Central memory CD8-positive, alpha-beta T cell (primary cell): ENCODE measurements at places on chromosomes 16 and 17.

GRCh38 chr17:81990836-81991683 is 13.6 kb downstream of the ASPSCR1 start:
- DNase-seq, result no peak

DNA sequence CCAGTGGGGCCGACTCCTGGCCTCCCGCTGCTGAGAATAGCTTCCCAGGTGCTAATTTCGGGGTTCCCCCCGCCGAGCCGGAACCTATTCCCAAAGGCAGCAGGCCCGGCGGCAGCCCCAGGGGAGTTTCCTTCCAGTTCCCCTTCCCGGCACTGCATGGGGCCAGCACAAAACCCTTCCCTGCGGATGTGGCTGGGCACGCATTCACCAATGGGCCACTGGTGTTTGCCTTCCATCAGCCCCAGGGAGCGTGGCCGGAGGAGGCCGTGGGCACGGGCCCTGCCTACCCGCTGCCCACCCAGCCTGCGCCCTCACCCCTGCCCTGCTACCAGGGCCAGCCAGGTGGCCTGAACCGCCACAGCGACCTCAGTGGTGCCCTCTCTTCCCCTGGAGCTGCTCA is 24.9 kb upstream of the ZFPM1 start:
- DNase-seq, result no peak

DNA sequence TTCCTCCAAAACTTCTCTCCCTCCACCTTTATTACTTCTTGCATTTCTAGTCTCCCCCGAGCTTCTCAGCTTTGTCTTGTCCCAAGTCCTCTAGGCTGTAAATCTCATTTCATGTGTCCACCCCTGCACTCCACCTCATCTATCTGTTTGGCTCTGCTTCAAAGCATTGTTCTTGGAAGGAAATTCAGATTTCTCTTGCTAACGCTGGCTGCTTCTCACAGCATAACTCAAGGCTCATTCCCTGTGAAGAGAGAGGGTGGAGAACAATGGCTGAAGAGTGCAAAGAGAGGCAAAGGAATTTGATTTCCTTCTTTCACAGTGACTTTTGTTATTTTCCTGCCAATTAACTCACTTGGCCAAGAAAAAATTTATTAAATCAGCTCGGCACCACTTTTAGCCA is 476.5 kb downstream of the TMEM114 start:
- DNase-seq, result no peak

GRCh38 chr17:33202021-33202420 is 91.1 kb downstream of the ASIC2 start:
- DNase-seq, result no peak

DNA sequence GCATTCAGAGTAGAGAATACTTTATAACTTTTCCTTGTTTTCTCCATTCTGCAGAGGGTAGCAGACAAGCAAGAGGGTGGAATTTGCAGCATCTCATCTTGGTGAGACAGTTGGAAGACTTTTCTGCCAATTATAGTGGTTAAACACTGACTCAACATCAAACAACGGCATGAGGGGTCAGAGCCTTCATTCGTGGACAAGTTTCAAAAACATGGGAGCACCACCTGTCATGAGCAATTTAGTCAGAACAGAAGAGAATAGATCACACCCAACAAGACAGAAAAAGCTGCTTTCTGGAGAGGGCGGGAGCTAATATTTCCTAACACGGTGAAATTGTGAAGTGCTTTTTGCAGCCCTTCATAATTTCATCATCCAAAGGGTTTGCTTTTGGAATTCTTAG is 17.9 kb upstream of the ZNF652 start:
- DNase-seq, result no peak

DNA sequence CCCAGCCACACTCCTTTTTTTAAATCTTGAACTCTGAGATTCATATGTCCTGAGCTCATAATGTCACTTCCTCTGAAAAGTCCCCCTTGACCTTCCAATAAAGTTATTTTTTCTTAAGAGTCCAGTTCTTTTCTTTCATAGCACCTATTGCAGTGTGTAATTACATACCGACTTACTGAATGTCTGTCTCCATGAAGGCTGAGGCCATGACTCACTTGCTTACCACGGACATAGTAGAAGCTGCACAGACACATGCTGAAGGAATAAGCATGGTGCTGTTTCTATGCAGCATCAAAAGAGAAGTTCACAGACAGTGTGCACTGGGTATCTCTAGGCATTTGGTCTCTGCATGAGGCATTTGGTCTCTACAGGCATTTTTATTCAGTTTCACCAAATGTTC is 77.2 kb downstream of the C17orf67 start:
- no peak for DNase-seq

DNA sequence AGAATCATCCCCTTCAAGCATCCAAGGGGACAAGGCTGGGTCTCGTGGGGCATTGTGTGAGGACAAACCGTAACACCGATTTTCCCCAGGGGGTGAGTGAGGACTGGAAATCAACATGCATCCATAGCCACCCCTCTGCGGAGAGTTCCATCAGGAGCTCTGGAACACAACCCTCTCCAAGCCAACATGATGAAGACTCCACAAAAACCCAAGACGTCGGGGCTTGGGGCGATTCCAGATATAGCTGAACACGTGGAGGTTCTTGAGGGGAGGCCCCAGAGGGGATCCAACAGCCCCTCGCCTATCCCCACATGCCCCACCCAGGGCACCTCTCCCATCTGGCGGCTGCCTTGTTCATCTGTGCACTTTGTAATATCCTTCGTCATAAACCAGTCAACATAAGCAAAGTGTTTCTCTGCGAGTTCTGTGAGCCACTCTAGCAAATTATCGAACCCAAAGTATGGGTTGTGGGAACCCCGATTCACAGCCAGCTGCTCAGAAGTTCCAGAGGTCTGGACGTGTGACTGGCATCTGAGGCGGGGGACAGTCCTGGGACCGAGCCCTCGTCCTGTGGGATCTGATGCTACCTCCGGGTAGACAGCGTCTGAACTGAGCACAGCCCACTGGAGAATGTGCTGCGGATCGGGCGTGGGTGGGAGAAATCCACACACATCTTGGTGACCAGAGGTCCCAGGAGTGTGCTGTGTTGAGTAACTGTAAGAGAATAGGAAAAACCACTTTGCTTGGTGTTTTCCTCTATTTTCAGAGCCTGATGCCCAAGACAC is 55.5 kb downstream of the RPH3AL start:
- no peak for DNase-seq

DNA sequence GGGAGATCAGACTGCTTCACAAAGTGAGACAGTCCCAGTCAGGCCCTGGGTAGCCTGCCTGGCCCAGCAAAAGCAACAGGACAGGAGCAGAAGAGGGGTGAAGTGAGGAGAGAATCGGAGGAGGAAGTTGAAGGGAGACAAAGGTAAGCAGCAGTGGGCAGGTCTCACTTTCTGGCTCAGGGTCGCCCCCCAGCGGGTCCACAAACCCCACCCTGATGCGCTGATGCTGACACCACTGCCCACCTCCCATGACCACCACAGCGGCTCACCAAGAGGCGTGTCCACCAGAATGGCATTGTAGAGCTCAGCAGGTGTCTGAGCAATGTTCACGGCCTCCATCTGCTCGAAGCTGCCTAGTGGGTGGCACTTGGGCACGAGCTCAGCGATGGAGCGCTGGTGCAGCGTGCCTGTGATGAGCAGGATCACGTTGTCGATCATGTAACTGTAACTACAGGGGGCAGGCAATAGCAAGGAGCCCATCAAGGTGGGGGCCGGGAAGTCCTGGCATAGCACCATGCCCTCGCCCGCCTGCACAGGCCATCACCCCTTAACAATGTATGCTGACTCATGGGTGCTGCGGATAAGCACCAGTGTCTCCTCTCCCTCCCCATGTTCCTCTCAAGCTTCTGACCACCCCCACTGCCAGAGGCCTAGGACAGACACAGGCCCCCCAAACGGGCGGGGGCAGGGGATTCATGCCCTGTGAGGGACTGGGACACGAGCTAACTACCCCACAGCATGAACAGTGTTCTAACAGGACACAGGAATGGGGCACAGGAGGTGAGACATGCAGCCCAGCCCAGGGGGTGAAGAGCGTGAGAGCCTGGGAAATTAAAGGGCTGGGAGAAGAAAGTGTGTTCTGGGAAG is 13.6 kb downstream of the HSD11B2 start:
- no peak for DNase-seq

GRCh38 chr17:10742431-10742830 is 12.6 kb upstream of the TMEM220 start:
- no peak for DNase-seq

DNA sequence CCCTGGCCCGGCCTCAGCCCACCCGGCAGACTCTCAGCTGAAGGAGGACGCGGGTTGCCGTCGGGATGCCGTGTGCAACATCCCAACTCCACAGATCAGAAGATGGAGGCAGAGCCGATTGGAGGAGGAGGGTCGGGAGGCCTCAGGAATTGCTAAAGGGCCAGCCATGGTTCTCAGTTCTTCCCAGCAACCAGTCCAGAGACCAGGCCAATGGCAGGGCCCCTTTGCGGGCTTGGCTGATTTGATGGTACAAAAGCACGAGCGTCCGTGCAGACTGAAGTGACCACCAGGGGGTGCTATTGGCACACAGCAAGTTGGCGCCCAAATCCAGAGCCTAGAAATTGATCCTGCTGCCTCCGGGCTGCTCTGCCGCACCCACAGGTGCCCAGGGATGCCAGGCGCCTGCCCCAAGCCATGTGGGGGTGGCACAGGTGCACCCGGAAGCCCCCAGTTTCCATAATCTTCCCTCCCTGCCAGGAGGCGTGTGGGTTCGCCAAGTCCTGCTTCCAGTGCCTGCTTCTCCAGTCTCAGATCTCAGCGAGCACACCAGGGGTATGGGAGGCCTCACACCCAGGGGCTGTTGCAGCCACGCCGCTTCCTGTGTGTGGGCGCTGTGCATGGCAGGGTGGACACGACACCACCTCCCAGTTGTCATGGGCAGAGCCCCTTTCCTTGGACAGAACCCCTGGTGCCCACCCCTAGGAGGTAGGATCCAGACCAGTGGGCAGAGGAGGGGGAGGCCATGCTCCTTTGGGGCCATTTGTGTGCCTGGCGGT is 7.1 kb upstream of the TEX19 start:
- peak; percentile 71 for DNase-seq

DNA sequence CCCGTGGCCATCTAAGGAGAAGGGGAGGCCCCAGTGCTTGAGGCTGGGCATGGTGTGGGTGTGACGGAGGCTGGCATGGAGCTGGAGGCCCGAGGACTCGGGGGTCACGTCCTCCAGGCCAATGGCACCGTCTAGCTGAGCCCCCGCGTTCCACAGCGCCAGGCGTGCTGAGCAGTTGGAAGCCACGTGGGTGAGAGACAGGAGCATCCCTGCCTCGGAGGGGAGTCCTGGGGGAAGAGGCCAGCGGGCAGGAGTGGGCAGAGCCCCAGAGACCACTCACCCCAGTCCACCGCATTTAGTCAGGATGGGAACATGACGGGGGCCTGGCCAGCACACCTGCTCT is 78.8 kb downstream of the RMI2 start:
- no peak for DNase-seq

DNA sequence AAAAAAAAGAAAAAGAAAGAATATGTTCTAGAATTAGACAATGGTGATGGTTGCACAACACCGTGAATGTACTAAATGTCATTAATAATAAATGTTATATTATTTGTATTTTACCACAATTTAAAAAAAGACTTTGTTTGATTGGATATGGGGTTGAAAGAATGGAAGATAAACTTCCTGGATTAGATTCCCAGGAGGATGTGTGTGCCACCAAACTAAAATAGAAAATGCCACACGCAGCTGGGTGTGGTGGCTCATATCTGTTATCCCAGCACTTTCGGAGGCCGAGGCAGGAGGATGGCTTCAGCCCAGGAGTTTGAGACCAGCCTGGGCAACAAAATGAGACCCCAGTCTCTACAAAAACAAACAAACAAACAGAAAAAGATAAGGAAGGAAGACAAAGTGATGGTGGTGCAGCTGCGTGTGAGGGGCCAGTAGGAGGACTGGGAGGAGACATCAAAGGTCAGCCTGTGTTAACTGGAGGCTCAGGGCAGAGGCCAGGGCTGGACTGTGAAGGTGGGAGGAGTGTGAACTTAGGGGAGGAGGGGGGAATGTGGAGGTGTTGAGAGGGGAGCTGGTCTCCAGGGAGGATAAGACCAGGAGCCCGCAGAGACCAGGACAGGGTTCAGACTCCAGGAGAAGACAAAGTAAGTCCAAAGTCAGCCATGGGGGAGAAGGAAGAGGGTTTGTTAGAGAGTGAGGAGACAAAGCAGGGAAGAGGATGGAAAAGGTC is 4.1 kb downstream of the PECAM1 start:
- no peak for DNase-seq

DNA sequence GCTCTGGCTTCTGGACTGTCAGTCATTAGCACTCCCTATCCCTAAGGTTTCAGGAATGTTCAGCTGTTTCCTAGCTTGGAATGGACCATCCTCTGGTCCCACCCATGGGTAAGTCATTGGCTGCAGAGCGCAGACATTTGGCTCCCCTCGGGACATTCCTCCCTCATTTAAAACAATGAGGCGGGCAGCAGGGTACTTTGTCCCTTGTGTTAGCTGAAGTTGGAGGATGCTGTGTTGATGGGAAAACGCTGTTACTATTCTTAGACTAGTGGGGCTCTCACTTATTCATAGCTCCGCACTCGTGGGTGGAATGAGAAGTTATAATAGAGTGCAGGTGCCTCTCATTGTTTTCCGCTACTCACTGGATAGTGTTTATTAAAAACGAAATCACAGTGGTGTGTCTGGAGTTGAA is 673.8 kb downstream of the WWOX start:
- DNase-seq, result no peak

DNA sequence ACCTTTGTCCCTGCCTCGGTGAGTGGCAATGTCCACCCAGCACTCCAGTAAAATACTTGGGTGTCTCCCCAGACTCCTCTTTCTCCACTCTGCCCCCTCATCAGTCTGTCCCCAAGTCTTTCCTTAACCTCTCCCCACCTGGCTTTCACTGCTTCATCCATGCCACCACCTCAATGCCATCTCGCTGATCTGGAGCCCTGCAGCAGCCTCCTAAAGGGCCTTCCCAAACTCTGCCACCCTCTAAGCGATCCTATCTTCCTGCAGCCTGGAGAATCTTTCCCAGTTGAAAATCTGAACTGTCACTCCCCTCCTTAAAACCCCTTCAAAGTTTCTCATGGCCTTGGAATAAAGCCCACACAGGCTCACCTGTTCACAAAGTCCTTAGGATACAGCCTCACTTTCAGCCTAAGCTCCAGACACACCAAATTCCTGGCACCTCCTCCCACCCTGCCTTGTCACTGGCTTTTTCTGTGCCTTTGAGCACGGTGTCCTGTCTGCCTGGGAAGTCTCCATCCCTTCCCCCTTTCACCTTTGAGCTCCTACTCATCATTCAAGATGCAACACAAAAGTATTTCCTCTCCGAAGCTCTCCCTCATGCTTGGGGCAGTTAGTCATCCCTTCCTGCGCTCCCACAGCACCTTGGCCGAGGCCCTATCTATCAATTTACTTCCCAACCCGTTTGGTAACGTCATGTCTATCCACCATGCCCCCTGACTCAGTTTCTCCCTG is 2.8 kb downstream of the WNK4 start:
- no peak for DNase-seq

DNA sequence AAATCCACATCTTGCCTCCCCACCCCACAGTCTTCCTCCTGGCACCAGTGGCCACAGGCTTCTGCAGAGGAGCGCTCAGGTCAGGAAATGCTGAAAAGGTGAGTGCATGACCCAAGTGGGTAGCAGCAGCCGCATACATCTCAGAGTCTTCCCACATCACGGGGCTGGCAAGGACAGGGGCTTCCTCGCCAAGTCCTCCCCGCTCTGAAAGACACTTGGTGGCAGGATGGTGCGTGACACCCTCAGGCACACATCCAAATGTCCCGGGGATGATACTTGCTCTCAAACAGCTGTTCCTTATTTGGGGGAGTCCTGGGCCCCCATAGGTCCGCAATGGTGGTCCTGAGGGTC is 8.8 kb upstream of the SLC16A5 start:
- DNase-seq, result no peak
